Thoracic aorta (tissue), 2 donors: ENCODE measurements at places on chromosomes 5 and 9. TPM values are rescaled to one million over a fixed set of nuclear protein-coding genes. Genes with fewer than 3 reads are reported as not detected.

- H3K27me3 ChIP-seq: no peaks in the 10 kb centered on the region
- no peaks in the 10 kb centered on the region for H3K4me1 ChIP-seq
- no peaks in the 10 kb centered on the region for H3K36me3 ChIP-seq
- DNase-seq: no peak
- no peak overlapping the region for H3K27ac ChIP-seq
- H3K4me3 ChIP-seq: no peak overlapping the region
Observed at GRCh38 chr9:22722492-22722891, 275.9 kb downstream of the DMRTA1 start.

- DNase-seq: no peak
- no peaks in the 10 kb centered on the region for H3K36me3 ChIP-seq
- H3K27me3 ChIP-seq: no peaks in the 10 kb centered on the region
- no peaks in the 10 kb centered on the region for H3K4me1 ChIP-seq
- H3K4me3 ChIP-seq: no peak overlapping the region
Observed at GRCh38 chr5:16981700-16982099, 45.6 kb upstream of the MYO10 start.

GRCh38 chr5:13339093-13339492 lies 605.4 kb downstream of the DNAH5 start:
- no peak overlapping the region for H3K27ac ChIP-seq
- H3K4me1 ChIP-seq: no peaks in the 10 kb centered on the region
- H3K27me3 ChIP-seq: no peaks in the 10 kb centered on the region
- no peak for DNase-seq

GRCh38 chr5:89034588-89034987 lies 151.6 kb upstream of the MEF2C start:
- no peaks in the 10 kb centered on the region for H3K4me1 ChIP-seq
- H3K36me3 ChIP-seq: no peaks in the 10 kb centered on the region
- no peak overlapping the region for H3K27ac ChIP-seq
- no peaks in the 10 kb centered on the region for H3K27me3 ChIP-seq
- DNase-seq: no peak
- no peak overlapping the region for H3K4me3 ChIP-seq

DNA sequence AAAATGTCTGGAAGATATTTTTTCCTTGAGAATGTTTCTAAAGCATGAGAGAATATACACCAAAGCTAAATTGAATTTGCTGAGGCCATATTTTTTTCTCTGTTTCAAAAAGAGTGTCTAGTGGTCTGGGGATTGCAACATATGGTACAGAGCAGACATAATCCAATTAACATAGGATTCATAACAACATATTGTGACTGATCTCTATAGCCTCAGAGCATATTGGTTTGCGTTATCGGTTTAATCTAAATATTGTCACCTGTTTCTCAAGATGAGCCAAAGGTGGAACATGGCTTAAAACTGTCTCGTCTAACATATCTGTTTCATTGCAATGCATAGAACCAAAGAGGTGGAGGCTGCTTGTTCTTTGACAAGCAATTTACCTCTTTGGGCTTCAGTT lies 3.9 kb downstream of the PPP3R2 start:
- no peak for DNase-seq
- H3K36me3 ChIP-seq: no peaks in the 10 kb centered on the region
- H3K4me1 ChIP-seq: no peaks in the 10 kb centered on the region

GRCh38 chr9:117278020-117278419 lies 136.8 kb downstream of the ASTN2 start:
- no peaks in the 10 kb centered on the region for H3K36me3 ChIP-seq
- H3K27me3 ChIP-seq: no peaks in the 10 kb centered on the region
- no peak overlapping the region for H3K27ac ChIP-seq
- H3K4me1 ChIP-seq: no peaks in the 10 kb centered on the region
- no peak for DNase-seq

Gene PITX1
- not detected for total RNA-seq

Gene SLC6A3
- not detected for total RNA-seq

Gene SHISAL2B
- total RNA-seq: not detected

GRCh38 chr5:149239917-149240316 lies 31.7 kb upstream of the AFAP1L1 start:
- no peaks in the 10 kb centered on the region for H3K4me1 ChIP-seq
- DNase-seq: no peak
- H3K4me3 ChIP-seq: no peak overlapping the region
- H3K36me3 ChIP-seq: peaks cover 16% of the 10 kb centered on the region

Gene FAM78A
- 5.0 TPM for total RNA-seq

- no peaks in the 10 kb centered on the region for H3K27me3 ChIP-seq
- no peak overlapping the region for H3K27ac ChIP-seq
- H3K4me1 ChIP-seq: no peaks in the 10 kb centered on the region
- no peak overlapping the region for H3K4me3 ChIP-seq
Observed at GRCh38 chr5:135826994-135827671, 7.3 kb upstream of the SLC25A48 start.

DNA sequence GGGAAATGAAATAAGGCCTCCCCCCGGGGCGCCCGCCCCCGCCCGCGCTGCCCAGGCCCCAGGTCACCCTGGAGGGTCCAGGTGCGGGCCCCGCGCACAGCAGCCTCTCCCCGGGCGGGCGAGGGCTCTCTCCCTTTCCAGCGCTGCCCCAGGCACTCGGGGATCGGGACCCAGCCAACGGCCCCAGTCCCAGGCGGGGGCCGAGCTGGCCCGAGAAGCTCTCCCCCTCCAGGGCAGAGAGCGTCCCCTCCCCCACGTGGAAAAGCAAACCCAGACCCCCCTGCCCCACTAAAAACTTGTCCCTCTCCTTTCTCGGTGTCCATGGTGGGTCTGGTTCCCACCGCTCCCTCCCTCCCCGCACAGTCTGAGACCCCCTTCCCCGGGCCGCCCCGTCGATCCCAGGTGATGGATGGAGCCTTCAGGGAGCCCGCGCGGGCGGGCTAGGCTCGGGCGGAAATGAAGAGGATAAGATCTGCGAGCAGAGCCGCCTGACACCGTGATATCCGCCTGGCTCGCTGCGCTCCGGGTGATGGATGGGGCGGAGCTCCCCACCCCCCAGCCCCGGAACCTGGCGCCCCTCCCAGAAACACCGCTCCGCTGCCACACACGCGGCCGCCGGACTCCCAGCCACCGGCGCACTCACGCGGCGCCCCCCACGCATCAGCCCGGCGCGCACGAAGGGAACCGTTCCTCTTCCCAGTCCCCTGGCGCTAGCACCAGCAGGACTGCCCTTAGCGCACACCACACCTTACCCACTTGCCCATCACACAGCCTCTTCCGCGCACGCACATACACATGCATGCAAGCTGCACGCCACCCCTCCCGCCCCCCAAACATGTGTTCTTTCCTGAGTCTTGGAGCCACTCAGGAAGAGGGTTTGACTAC lies 81.7 kb upstream of the ZBTB43 start:
- no peak for DNase-seq
- H3K27me3 ChIP-seq: no peaks in the 10 kb centered on the region
- H3K4me1 ChIP-seq: peaks cover 16% of the 10 kb centered on the region

DNA sequence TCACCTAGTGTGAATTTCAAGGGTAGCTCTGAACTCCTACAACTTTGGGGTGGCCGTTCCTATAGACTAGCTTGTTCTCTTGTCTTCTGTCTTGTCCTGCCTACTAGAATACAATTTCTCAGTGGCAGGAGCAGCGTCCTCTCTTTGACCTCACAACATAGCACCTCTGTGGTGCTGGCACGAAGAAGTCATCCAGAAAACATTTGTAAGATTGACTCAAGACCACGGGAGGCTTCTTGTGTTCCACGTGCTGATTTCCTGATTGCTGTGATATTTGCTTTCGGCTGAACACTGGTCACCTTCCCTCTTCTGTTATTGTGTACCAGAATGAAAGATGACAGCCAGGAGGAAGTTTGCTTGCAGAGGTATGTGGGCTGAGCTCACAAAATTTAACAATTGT lies 27.0 kb downstream of the SLC1A1 start:
- H3K27me3 ChIP-seq: no peaks in the 10 kb centered on the region
- DNase-seq: no peak
- H3K36me3 ChIP-seq: no peaks in the 10 kb centered on the region
- no peaks in the 10 kb centered on the region for H3K4me1 ChIP-seq
- H3K27ac ChIP-seq: no peak overlapping the region

Gene PCDHGB6
- total RNA-seq: 9.5 TPM

DNA sequence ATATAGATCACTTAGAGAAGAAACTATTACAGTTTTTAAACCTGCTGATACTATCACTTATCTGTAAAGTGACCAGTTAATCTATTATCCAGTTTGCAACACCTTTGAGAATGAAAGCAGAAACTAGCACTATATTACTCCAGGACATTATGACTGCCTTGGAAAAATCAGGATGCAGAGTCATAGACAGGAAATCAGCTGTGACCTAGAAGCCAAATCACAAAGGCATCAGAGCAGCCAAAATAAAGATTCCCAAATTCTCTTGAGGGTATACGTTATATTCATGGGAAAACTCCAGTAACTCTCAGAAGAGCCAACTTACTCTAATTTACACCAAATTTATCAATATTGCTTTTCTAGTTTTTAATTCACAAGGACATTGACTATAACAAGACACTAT lies 49.9 kb downstream of the CDO1 start:
- H3K4me1 ChIP-seq: no peaks in the 10 kb centered on the region
- H3K36me3 ChIP-seq: no peaks in the 10 kb centered on the region
- H3K27me3 ChIP-seq: no peaks in the 10 kb centered on the region
- H3K27ac ChIP-seq: no peak overlapping the region
- no peak for DNase-seq
- H3K4me3 ChIP-seq: no peak overlapping the region

Gene SLC34A1
- not detected for total RNA-seq

- H3K4me1 ChIP-seq: peaks cover 11% of the 10 kb centered on the region
- DNase-seq: no peak
- no peaks in the 10 kb centered on the region for H3K27me3 ChIP-seq
- H3K36me3 ChIP-seq: no peaks in the 10 kb centered on the region
Observed at GRCh38 chr9:5562806-5563416, 52.6 kb downstream of the PDCD1LG2 start.

DNA sequence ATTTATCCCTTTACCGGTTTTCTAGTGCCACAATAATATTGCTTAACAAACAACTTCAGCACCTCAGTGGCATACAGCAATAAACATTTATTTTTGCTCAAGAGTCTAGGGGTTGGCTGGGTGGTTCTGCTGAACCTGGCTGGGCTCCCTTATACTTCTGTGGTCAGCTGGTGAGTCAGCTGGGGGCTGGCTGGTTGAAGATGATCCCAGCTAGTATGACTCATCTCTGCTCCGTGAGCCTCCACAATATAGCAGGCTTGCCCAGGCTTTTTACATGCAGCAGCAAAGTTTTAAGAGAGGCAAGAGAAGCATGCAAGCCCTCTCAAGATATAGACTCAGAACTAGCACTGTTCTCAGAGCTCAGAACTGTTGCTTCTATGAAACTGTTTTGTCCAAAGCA lies 523.5 kb upstream of the CLINT1 start:
- no peaks in the 10 kb centered on the region for H3K27me3 ChIP-seq
- H3K4me1 ChIP-seq: peaks cover 10% of the 10 kb centered on the region
- H3K27ac ChIP-seq: no peak overlapping the region
- H3K36me3 ChIP-seq: no peaks in the 10 kb centered on the region
- peak; percentile 69 for DNase-seq

- H3K4me1 ChIP-seq: no peaks in the 10 kb centered on the region
- no peak overlapping the region for H3K4me3 ChIP-seq
- no peaks in the 10 kb centered on the region for H3K27me3 ChIP-seq
- DNase-seq: no peak
Observed at GRCh38 chr5:42628821-42629220, 127.8 kb upstream of the CCDC152 start.

Gene LCN2
- total RNA-seq: not detected

Gene SLC36A2
- not detected for total RNA-seq

DNA sequence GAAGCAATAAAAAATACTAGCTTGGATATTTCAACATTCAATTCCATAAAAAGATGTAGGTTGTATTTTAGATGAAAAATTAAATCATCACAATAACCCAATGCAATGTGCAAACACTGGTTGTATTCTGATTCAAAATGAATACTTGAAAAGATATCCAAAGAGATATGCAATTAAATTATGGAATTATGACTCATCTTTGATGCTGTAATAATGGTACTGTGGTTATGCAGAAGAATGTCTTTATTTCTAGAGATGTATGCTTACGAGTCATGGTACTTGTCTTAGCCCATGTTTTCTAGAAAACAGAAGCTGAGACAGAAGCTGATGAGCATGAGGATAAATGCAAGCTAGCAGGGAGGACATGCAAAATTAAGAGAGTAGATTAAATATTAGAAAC lies 1941.4 kb upstream of the NUDT12 start:
- no peaks in the 10 kb centered on the region for H3K4me1 ChIP-seq
- no peak overlapping the region for H3K27ac ChIP-seq
- no peaks in the 10 kb centered on the region for H3K27me3 ChIP-seq
- no peak for DNase-seq

DNA sequence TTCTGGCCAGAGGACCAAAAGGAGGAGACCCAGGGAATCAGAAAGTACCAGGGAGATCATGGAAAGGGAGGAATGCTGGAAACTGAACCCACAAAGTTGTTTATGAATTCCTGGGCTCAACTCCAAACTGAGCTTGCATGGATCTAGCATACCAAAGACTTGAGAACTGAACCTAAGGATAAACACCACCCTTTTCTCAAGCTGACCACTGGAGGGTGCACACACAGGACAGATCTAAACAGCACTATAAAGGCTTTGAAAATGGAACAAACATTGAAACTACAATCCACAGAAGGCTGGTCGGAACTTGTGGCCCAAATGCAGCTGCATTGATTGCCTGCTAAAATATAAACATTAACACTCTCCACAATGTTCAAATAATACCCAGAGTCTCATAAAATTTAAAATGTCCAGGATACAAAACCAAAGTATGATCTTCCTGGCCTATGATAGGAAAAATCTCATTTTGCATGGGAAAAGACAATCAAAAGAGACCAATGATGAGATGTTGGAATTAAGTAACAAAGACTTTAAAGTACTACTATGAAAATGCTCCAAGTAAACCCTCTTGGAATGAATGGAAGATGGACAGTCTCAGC lies 15.6 kb upstream of the IRF1 start:
- no peaks in the 10 kb centered on the region for H3K27me3 ChIP-seq
- H3K27ac ChIP-seq: peak overlapping the region; percentile 46
- no peak overlapping the region for H3K4me3 ChIP-seq
- peaks cover 16% of the 10 kb centered on the region for H3K4me1 ChIP-seq
- no peaks in the 10 kb centered on the region for H3K36me3 ChIP-seq

DNA sequence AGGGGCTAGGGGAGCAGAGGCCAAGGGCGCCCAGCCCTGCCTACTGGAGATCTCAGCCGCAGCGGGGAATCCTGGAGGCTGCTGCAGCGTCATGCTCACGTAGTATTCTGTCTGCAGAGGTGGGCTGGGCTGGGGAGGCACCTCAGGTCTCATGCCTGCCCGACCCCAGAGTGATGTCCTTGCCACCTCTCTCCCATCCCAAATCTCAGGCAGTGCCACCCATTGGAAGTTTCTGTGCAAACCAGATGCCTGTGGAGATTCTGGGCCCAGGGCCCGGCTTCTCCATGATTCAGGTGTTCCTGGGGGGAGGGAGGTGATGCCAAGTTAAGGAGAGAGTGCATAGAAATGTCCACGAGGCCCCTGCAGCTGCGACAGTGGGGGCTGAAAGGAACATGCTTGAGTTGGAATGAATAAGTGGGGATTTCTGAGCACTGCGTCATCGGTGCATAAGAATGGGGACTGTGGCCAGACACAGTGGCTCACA lies 72.0 kb downstream of the ANKRD33B start:
- DNase-seq: no peak
- no peak overlapping the region for H3K4me3 ChIP-seq
- H3K27ac ChIP-seq: no peak overlapping the region
- H3K36me3 ChIP-seq: no peaks in the 10 kb centered on the region
- H3K27me3 ChIP-seq: no peaks in the 10 kb centered on the region

- H3K4me3 ChIP-seq: no peak overlapping the region
- H3K4me1 ChIP-seq: no peaks in the 10 kb centered on the region
- DNase-seq: no peak
Observed at GRCh38 chr5:94009161-94009560, 267.8 kb upstream of the POU5F2 start.
